NCI-H1105 treated with DMSO at 0.1 percent for 48 hours (cell line): ENCODE measurements at places on chromosomes 2 and 18.
A peak's percentile ranks its signal among the peaks of the same experiment; 100 is the strongest.

DNA sequence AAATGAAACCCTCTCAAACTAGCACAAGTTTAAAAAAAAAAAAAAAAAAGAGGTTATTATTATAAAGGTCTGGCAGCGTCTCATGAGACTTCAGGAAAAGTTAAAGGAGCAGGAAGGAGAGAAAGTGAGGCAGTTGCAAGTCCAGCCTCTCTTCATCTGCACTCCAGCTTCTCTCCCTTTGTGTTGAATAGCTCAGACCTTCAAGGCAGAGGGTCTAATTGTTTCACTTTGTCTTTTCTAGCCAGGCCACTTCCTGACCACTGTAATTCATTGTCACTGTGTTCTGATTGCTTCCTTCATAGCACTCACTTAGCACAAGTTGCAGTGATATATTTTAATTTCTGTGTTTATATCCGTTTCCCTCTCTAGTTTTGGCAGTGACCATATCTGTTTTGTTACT is 99.9 kb downstream of the SPATS2L start:
- DNase-seq, result no peak

DNA sequence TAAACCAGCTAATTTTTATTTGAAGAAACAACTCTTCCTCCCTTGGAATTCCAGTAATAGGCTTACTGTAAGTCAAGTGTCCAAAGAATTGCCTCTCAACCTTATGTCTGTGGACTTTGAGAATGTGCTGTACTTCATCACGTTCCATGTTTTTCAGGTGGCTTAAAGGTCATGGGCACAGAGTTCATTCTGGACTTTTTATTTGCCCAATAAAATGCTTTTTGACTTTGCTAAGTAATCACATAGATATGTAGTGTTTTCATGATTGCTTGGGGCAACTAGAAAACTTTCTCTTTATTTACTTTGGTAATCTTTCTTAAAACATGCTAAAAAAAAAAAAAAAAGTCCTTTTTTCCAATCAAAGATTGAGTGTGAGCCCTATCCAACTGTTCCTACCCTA is 10.4 kb upstream of the DNAH7 start:
- DNase-seq, result no peak

- DNase-seq, result no peak
Measured at GRCh38 chr2:223896833-223897311, 48.3 kb downstream of the WDFY1 start.

GRCh38 chr2:88230911-88231310 is 60.8 kb downstream of the THNSL2 start:
- no peak for DNase-seq

GRCh38 chr2:25341753-25342371 is at the start of gene DNMT3A:
Gene DNMT3A (minus strand): TSS chr2:25341925. CDS start chr2:25313984, 27,941 bp downstream.
- peak; percentile 44 for DNase-seq

DNA sequence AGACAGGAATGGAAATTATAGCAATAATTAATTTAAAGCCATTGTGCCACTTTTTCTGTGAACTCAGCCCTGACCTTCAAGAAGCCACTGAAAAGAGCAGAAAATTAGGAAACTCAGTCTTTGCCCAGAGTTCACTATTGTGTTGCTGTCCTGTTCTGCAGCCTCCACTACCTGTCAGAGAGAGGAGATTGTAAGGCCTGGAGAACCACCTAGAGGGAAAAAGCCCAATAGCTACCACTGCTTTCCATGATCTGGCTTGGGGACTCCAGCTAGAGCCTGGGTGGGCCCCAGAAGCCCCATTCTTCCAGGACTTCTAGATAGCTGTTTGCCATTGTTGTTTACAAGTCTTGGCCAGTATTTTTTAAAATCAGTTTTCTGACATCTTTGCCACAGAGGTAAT is 176.1 kb upstream of the KLF7 start:
- no peak for DNase-seq

- DNase-seq, result no peak
Measured at GRCh38 chr2:171771463-171771862, 84.2 kb downstream of the DYNC1I2 start.

- no peak for DNase-seq
Measured at GRCh38 chr2:229408356-229408755, 137.3 kb upstream of the PID1 start.

DNA sequence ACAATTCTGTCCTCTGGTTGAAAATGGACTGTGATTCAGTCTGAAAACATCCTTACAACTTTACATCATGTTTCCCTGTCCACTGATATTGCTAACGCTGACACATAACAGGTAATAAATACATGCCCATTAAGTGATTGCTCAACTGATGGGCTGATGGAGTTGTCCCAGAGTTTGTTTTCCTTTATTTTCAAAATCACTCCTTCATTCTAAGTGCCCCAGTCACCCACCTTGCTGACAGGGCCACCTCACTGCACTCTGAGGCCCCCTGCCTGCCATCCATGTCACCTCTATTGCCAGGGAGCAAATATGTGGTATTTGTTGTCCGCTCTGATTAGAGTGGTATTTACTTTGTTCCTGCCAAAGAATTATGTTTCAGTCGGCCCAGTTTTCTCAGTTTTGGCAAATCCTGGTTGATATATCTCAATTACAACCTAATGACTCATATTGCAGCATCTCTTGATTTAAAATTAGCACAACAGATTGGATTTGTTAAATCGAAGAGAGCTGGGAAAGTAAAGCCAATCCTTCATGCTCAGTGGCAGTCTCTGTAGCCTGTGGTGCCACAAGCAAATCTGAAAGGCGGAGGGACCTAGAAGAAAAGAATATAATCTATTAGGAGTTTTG is 105.1 kb downstream of the RDH14 start:
- no peak for DNase-seq

- no peak for DNase-seq
Measured at GRCh38 chr2:43190311-43191052, 35.9 kb downstream of the ZFP36L2 start.

GRCh38 chr2:65055422-65056214 is 598 bp upstream of the CEP68 start:
- DNase-seq, result peak; percentile 77

- DNase-seq, result no peak
Measured at GRCh38 chr2:215507836-215508235, 72.0 kb upstream of the FN1 start.

GRCh38 chr18:28973324-28973723 is 796.4 kb upstream of the CDH2 start:
- DNase-seq, result no peak
